CD4-positive, alpha-beta memory T cell (primary cell): ENCODE measurements at places on chromosomes 16 and 17.

GRCh38 chr17:70172923-70173322 lies 3.6 kb downstream of the KCNJ2 start:
- no peak for DNase-seq

- no peak for DNase-seq
Measured at GRCh38 chr17:16872351-16873173, 99.4 kb downstream of the TNFRSF13B start.

- no peak for DNase-seq
Measured at GRCh38 chr17:6067060-6067459, 3.1 kb upstream of the WSCD1 start.

DNA sequence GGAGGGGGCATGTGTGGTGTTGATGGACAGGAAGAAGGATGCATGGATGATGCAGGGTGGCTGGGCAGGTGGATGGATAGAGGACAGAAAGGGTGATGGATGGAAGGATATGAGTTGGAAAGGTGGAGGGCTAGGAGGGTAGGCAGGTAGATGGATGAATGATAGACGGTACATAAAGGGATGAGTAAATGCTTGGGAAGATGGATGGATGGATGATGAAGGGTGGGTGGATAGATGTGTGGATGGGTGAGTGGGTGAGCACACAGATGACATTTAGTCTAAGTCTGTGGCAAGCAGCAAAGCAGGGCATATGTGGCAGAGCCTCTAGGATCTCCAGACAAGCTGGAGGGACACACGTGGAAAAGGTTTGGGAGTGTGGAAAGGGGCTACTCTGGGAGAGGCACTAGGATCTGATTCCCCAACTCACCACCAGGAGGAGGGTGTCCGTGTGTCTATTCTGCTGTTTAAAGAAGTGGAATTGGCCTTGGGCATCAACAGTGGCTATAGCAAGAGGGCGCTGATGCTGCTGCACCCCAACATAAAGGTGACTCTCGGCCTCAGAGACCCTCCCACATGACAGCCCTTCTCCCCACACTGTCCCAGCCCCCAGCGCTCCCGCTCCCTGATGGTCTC lies 8.2 kb downstream of the PLD2 start:
- no peak for DNase-seq

DNA sequence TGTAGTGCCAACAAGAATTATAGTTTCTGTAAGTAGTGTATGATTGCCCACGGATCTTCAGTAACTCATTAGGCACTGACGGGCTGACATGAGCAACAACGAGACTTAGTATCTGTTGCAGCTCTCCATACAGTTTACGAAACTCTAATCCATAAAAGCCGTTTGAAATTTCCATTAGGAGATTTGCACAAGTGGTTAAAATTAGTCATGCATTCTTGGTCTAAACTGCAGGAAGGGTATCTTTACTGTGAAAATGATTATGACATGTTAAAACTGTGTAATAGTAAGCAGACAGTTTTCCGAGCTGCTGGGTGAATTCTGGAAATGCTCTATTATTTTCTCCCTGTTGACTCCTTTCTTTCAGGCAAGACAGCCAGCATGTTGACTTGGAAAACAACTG lies 605.0 kb downstream of the WWOX start:
- no peak for DNase-seq

DNA sequence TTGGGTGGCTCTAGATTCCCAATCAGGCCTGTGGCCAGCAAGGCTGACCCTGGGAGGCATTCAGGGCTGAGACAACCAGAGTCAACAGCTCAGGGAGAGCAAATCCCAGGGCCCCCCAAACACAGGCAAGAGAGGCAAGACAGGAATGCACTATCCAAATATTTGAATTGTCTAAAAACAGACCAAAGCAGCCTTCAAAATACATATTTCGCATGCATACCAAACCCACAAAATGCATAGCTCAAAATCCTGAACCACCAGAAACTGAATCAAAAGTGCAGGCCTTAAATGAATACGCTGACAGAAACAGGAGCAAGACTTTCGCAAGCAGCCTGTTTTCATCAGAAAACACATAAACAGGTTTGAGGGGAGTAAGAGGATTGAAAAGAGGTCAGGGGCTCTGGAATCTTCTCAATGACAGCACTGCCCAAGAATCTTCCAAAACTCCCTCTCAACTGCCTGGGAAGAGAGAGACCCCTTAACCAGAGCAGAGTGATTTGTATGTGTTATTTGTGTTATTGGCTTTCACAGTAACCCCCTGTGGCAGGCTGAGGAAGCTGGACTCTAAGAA lies 213.6 kb upstream of the CDH5 start:
- no peak for DNase-seq

DNA sequence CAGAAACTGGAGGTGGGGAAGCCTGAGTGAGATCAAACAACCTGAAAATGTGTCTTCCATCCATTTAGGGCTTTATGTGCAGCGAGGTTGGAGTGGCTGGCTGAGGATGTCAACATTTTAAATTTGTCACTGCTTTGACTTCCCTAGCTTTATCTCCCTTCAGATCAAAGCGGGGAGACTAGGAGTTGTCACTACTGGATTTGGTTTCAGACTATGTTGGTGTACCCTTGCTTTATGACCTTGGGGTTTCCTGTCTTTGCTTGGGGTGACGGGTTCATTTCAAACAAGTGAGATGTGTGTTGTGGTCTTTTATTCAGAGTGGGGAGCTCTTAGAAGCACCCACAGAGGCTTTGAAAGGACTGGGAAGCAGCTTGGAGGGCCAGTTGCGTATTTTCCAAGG lies 25.6 kb downstream of the MSI2 start:
- DNase-seq = peak; percentile 24

DNA sequence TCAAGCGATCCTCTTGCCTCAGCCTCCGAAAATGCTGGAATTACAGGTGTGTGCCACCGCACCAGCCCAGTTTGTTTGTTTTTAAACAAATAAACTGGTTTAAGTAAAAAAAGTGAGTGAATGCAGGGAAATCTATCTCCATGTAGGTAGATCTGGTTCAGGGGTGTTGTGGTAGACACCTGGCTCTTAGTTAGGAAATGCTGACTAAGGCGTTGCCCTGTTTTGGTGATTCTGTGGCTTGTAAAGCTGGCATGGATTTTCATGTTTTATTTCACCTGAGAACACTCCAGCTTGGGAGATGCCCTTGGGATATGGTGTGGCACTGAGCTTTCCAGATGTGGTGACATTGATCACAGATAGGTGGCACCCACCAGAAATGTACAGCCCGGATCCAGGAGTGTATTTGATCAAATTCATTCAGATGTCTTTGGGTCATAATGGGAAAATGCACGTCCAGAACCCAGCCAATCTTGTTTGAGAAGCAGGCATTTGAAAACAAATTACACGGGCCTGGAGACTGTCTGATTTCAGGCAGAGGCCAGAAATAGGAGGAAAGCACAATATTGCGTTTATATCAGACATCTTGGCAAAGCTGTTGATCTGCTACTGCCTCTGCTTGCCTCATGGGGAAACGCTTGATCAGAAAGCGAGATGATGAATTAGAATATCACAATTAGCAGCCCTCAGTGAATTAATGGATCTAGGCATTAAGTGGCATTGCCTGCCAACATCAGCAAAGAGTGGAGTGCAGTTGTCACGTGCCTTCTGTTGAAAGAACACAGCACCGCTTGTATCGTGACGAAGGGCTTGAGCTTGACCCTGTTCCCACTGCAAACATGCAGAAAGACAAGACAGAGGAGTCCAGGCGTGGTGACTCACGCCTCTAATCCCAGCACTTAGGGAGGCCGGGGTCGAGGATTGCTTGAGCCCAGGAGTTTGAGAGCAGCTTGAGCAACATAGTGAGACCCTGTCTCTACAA lies 7.3 kb upstream of the IL34 start:
- DNase-seq = no peak

DNA sequence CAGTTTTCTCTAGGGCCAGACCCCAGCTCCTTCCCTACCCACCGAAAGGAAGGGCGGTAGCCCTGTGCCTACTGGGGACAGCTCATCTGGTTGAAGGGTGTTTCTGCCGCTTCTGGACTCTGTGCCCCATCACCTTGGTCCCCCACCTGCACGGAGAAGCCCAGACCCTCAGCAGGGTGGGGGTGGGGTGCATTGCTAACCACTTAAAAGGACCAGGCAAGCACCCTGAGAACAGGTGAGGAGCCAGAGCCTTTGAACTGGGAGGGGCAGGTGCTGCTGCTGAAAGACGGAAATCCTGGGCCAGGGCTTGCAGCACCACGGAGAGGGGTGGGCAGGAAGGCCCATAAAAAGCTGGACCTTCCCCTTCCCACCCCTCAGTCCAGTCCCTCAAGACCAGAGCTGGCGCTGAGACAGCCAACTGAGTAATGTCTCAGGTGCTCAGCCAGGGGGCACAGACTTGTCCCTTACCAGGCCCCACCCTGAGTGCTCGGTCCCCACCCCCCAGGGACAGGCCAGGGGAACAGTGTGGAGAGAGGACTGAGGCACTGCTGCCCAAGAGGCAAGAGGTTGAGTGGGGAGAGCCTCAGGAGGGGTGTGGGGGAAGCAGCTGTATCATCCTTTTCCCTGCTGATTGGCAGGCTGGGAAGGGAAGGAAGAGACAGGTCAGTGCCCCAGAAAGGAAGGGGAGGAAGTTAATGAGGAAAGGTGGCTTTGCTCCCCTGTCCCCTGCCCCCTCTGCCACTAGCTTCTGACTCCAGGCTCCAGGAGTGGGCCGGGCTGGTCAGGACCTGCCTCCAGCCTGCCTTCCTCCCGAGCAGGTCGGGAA lies 10.9 kb upstream of the SP2 start:
- no peak for DNase-seq

GRCh38 chr16:14199199-14199598 lies 128.1 kb downstream of the MRTFB start:
- DNase-seq = no peak

DNA sequence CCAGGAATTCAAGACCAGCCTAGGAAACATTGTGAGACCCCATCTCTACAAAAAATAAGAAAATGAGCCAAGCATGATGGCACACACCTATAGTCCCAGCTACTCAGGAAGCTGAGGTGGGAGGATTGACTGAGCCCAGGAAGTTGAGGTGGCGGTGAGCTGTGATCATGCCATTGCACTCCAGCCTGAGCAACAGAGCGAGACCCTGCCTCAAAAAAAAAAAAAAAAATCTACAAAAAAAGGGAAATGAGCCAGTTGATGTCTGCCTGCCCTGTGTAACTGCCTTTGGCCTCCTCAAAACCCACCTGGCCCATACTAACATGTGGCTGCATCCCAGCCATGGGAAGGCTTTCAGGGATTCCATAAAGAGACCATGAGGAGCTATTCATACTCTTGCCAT lies 4.5 kb downstream of the RANBP10 start:
- DNase-seq = peak; percentile 60

GRCh38 chr17:32484041-32484461 lies 2.7 kb upstream of the CDK5R1 start:
- DNase-seq = no peak

DNA sequence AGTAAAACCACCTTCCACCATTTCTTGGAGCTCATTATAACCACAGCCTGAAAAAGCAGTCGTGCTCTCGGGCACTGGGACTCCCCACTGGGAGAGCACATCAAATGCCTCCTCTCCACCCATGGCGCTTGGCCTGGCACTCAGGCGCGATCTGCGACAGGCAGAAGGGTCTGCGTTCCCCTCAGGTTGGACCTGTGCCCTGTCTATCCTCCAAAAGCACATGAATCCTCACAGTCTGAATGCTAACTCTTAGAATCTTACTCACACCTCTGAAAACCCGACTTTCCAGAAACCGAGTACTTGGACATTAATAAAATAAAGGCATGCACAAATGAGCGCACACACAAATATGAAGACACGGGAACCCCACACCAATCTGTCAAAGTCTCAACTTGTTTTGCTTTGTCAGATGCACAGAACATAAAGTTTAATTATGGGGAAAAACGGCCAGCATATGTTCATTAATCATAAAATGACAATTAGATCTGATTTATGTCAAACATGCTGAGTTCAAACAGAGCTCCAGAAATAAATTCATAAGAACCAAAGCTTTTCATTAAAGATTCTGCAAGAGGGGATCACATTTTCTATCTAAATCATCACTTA lies 20.5 kb upstream of the FAAP100 start:
- DNase-seq = no peak

DNA sequence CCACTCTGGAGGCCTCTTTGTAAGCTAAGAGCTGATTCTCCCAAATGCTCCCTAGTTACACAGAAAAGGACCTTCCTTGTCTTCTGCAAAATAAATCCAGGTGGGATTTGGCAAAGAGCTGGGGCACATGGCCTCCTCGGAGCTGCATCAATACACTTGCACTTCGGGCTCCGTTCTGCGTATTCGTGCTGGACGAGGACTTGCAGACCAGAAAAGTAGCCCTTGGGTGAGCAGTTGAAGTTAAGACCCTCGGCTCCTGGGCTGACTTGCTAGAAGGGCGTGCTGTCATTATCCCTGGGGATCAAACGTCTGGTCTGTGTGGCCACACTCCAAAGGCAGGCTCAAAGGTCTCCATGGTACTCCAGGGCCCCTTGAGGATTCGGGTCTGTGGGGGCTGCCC lies 144.2 kb upstream of the RPH3AL start:
- no peak for DNase-seq

- DNase-seq = no peak
Measured at GRCh38 chr17:78449983-78450595, 71.6 kb downstream of the PGS1 start.

GRCh38 chr17:55219459-55219858 lies 45.3 kb upstream of the HLF start:
- no peak for DNase-seq

DNA sequence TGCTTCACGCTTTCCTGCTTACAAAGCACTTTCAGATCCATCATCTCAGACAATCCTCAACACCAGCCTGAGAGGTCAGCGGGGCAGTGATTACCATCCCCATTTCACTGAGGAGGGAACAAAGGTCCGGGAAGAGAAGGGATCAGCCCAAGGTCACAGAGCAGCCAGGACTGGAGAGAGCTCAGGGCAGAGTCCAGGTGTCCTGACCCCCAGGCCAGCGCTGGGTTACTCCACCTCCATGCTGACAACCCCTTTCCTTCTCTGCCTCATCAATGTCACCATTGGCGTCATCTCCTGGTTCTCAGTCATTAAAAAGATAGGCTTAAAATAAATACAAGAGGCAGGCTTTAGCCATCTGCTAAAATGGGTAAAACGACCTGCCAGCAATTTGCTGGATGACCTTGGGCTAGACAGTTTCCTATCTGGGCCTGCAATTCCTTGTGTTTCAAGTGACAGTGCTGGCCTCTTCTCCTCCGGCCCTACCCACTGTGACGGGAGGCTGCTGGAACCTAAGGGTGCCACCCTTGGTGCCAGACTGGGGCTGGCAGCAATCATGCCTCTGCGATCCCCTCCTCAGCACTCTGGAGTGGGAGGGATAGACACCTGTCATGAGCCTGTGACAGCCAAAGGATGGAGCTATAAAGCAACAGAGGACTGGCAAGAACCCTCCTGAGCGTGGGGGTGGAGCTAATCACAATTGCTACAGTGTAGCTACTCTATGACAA lies 79.5 kb upstream of the CCL1 start:
- DNase-seq = no peak
